Stimulated activated CD4-positive, alpha-beta T cell treated with anti-CD3 and anti-CD28 coated beads, Interleukin-15, amount 100 ng/mL, for 24 hours (primary cell): ENCODE measurements at places on chromosomes 7 and 10.

DNA sequence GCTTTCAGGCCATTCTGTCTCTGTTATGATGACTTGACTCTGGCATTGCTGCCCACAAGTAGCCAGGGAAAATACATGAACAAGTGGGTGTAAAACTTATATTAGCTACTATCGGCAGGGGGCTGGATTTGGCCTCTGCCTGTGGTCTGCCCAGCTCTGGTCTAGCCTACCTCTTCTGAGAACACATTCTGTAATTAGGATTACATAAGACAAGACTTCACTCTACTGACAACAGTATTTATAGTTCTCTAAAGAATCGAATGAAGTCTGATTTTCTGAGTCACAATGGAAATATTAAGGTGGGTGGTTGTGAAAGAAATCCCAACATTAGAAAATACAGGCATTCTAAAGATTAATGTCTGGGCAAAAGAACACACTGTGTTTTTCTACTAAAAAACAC, 55.5 kb downstream of the DLD start:
- DNase-seq, result no peak

DNA sequence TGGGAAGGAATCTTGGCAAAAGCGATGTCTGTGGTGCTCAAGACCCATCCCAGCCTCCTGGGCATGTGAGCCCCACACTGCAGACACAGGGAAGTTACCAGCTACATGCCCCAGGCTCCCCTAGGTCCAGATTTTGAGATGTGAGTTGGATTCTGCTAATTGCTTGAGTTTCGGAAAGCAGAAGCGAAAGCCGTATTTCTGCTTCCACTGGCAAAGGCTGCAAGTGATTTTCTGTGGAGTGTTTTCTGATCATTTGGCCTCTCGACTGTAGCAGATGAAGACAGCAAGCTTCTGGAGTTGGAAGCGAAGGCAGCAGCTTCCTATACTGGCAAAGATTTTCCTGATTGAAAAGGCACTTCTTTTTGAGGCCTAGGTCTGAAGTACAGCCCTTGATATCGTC, 29.6 kb downstream of the ANKRD16 start:
- no peak for DNase-seq

DNA sequence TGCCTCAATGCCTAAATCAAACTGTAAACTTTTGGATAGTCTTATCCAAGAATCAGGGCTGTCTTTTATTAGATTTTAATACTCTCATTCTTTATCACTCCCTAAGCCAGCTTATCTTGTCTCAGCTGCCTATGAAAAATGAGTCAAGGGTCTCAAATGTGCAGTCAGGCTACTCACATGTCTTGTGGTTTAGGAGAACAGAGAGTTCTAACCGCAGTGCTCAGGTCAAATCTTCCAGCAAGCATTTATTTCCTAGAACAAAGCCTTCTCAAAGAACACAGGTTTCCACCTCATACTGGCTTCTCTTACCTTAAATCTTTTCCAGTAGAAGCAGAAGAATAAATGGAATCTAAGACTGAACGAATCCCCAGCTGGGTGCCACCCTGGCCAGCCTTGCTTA, 23.5 kb downstream of the HTR5A start:
- no peak for DNase-seq

DNA sequence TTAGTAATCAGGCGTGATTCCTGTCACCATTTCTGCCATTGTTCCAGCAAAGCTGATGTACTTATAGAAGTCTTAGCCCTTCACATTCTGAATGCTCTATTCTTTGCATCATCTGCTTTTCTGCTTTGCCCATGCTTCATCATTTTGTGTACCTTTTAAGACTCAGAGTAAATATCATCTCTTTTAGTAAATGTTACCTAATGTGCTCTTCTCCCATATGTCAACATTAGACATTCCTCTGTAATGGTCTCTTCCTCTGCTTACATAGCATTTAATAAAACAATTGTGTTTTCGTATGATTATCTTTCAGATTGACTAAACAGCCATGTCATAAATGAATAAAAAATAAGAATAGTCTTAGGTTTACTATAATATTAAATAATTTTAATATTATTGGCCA, 719.6 kb upstream of the GRM3 start:
- no peak for DNase-seq

GRCh38 chr10:82256275-82256674, 381.3 kb downstream of the NRG3 start:
- DNase-seq, result no peak

GRCh38 chr7:17990761-17991160, 36.9 kb downstream of the PRPS1L1 start:
- DNase-seq, result no peak

DNA sequence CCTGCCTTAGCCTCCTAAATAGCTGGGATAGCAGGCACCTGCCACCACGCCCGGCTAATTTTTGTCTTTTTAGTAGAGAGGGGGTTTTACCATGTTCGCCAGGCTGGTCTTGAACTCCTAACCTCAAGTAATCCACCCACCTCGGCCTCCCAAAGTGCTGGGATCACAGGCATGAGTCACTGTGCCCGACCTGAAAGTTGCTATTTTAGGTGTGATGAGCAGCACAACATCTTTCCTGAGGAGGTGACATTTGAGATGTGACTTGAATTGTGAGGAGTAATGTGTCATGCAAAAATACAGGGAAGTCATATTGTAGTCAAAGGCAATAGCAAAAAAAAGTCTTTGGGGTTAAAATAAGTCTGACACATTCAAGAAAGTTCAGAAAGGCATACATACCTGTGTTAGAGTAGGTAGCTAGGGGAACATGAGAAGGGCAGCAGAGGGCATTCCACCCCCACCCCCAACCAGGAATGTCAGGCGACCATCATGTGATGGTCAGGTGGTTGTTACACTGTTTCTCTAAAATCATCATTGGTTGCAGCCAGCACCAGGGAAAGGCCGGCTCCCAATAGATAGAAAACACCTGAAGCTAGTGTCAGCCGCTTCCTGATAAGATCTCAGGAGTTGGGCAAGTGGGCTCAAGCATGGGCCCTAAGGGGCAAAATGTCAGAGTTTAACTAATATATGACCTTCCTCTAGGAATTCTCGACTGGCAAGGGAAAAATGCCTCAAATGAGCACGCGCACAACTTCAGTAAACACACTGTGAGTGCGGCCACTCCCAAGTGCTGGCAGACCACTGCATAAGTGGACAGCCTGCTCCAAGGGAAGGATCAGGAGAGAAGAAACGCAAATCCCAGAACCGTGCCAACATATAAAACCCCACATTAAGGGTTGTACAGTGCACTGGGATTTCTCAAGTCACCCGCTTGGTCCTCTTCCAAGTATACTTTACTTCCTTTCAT, at the start of gene TACC2:
Gene TACC2, plus strand, starts transcription at position 803 of the 964 bp plus-strand sequence. CDS start 32,819 bp downstream, outside the sequence.
- peak; percentile 14 for DNase-seq

DNA sequence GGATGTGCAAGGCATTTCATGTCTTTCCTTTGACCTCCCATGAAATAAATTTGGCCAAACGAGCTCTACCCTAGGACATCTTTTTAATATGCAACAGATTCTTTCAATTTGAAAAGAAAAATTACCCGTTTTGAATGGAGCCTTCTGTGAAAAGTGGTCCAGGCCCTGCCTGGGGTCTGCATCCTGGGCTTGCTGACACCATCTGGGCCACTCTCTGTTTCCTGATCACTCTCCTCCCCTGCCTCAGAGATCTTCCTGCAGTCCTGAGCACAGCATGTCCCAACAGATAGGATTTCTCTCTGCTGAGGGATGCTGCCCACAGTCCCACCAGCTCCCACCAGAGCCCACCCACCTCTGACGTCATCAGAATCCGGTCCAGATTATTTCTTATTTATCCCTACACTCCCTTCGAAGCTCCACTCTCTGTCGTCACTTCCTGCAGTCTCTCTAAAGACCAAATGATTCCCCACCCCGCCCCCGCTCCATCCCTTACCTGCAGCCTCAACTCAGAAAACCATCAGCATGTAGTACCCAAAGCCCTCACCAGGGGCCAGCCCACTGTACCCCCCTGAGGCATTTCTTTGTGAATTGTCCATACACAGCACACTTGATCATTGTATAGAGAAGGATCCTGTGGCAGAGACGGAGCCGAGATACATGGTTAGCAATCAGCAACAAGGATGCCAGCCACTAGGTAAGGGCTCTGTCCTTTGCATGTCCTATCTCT, 192.1 kb upstream of the MGMT start:
- DNase-seq, result peak; percentile 9

DNA sequence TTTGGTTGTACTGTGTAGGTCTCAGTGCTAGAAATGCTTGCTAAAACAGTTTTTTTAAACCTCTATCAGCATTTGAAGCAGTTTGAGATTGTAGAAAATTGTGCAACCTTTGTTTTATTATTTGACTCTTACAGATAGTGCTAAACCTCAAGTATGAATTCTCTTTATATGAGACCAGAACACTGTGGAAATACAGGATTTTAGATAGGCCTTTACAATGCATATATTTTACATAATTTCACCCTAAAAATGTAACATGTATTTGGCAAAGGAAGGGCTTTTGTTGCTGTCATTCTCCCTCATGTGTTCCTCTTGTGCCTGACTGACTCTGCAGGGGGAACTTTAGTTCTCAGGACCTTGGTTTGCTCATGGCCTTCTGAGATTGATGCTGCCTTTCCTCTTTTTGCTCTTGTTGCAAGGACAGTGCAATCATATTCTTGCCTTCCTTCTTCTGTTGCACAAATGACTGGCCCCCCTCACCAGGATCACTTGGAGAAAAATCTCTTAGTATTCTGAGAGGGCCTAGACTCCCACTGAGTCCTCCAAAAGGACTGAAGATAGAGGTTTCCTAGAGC, 188.7 kb downstream of the PPP1R9A start:
- no peak for DNase-seq

GRCh38 chr7:77403957-77404356, 12.2 kb downstream of the GSAP start:
- DNase-seq, result no peak

- no peak for DNase-seq
Measured at GRCh38 chr10:61609701-61610100, 53.0 kb upstream of the CABCOCO1 start.

DNA sequence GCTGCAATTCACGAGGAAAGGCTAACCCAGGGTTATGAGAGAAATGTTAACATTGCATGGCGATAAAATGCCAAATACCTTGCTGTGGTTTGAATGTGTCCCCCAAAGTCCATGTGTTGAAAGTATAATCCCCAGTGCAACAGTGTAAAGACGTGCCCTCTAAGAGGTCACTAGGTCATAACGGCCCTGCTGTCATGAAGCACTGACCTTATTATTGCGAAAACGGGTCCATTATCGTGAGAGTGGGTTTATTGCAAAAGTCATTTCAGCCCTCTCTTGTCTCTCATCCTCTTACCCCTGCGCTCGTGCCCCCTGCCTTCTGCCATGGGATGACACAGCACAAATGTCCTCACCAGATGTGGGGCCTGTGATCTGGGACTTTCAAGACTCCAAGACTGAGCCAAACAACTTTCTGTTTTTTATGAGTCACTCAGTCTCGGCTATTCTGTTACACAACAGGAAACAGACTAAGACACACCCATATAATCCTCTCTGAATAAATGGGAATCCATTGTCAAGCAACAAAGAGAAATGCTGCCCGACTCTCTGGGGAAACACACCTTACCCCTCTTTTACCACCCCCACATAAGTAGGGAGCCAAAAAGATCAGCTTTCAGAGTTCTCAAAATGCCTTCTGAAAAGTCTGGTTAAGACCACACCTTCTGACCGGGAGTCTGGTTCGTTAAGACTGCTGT, 73.1 kb upstream of the UCN3 start:
- peak; percentile 69 for DNase-seq
